Left renal pelvis (tissue), 4 donors: ENCODE measurements at places on chromosomes 12 and 14. TPM values are rescaled to one million over a fixed set of nuclear protein-coding genes. Genes with fewer than 3 reads are reported as not detected.
A peak's percentile ranks its signal among the peaks of the same experiment; 100 is the strongest.

DNA sequence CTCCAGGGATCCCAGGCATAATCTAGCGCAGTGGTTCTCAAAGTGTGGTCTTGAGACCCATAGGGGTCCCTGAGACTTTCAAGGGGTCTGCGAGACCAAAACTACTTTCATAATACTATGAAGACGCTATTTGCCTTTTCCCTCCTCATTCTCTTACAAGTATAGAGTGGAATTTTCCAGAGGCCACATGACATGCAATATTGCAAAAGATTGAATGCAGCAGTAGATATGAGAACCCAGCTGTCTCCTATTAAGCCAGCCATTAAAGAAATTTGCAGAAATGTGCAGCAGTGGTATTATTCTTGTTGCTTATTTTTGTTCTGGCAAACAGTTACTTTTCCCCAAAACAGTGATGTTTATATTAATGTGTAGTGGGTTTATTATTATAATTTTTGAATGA, 62.8 kb downstream of the VWF start:
- no peak for DNase-seq

DNA sequence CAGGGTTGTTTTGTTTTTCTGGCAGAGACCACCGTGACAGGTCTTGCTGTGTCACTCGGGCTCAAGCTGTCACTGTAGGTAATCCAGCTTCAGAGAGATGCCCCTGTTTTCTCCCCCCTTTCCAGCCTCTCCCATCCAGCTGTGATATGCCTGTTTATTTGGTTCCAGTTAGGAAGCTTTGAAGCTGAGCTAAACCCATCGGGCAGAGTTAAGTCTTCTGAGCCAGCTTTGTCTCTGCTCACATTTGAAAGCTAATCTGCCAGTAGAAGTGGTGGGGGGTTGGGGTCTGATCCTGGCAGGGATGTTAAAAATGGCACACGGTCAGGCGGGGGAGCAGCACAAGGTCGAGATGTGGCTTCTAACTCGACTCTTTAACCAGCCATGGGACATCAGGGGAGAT, 130.0 kb downstream of the TSPAN9 start:
- DNase-seq = no peak

GRCh38 chr12:123962513-123962912, 10.1 kb downstream of the CCDC92 start:
- no peak for DNase-seq

- DNase-seq = no peak
These were observed 16.4 kb downstream of the FLRT2 start for GRCh38 chr14:85546390-85546789.

DNA sequence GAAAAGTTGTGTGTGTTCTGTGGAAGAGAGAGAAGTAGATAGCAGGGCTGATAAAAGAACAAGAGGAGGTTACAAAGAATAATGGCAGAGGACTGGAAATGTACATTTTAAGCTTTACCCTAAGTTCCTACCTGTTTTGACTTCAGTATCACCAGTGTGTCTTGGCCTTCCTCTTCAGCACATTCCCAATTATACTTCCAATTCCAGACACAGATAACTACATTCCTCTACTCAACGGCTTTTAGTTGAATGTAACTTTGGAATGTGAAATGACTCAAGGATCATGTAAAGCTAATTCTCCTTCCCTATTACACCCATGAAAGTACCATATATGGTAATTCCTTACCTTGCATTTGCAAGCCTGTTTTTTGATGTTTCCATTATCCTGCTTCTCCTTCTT, 5.0 kb downstream of the MGST1 start:
- DNase-seq = no peak

- DNase-seq = no peak
These were observed 9.5 kb upstream of the CSAD start for GRCh38 chr12:53190108-53190729.

DNA sequence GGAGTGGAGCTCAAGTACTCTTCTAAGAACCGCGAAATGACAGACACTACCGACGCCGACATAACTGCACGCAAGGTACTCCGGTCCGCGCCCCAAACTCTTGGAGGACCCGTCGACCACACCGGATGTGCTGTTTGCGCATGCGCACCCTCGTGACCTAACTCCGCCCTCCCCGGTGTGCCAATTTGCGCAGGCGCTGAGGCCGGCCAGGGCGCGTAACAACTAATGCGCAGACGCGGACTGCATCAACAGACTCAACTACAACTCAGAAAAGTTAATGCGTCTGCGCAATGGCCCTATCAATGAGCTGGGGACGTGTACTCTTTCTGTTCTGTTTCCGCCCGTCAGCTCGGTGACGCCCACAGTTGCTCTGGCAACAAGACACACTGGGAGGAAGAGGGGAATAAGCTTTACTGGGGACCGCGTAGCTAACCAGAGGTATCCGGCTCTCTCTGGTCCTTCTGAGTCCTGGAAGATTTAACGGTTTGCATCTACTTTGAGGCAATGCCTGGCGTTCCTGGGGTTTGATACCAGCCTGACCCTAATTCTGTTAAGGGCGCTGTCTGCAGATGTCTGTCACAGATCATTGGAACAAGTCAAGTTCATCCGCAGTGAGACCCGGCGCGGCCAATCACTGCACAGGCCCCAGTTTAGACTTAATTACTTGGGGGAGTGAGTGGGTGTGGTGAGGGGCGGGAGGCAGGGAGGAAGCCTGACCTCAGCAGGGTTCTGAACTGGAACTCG, at the start of gene DAD1:
TSS of gene DAD1 (minus strand) at position 129 of the 744 bp plus-strand sequence. CDS start at position 62, 67 bp downstream.
- peak; percentile 99 for DNase-seq

DNA sequence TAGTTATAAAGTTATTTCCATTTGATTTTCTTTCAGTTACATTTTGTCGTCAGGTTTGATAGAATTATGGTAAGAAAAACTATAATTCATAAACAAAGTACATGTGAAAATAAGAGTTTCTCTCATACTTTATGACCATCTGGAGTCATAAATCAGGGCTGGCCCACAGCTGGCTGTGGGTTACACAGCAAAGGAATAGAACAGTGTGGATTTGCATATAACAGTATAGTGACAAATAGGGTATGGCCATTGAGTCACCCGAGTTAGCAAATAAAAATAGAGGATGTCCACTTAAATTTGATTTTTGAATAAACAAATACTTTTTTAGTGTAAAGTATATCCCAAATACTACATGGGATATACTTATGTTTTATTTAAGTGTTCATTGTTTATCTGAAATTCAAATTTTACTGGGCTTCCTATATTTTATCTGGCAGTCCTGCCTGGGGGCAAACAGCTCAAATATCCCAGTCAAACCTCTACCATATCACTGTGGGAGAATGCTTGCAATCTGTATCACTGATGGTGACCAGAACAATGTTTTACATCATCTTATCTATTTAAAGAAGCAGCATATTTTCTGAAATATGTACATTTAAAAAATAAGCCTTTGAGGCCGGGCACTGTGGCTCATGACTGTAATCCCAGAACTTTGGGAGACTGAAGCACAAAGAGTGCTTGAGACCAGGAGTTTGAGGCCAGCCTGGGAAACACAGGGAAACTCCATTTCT, 65.5 kb downstream of the KSR2 start:
- DNase-seq = no peak

The KDM5A gene
- polyA plus RNA-seq = 28.7 TPM

The CYP46A1 gene
- 3.4 TPM for polyA plus RNA-seq

The RPL10L gene
- not detected for polyA plus RNA-seq

The CMA1 gene
- polyA plus RNA-seq = 0.50 TPM

The RNASE1 gene
- polyA plus RNA-seq = 154 TPM
